ENCODE measurements at places on chromosomes 16 and 17.

- DNase-seq, result no peak
Measured at GRCh38 chr17:27959382-27959709, 66.2 kb upstream of the LYRM9 start.

DNA sequence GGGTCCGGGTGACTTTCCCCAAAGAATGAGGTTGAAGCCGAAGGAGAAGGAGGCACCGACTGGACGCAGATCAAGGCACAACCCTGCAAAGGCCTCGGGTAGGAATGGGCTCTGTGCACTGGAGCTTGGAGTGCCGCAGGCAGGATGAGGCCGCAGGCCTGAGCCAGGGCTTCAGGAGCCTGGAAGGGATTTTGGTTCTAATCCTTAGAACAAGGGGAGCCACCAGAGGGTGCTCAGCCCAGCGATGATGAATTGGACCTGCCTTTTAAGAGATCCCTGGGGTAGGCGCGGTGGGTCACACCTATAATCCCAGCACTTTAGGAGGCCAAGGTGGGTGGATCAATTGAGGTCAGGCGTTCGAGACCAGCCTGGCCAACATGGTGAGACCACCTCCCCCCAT, 8.1 kb downstream of the CIBAR2 start:
- no peak for DNase-seq

DNA sequence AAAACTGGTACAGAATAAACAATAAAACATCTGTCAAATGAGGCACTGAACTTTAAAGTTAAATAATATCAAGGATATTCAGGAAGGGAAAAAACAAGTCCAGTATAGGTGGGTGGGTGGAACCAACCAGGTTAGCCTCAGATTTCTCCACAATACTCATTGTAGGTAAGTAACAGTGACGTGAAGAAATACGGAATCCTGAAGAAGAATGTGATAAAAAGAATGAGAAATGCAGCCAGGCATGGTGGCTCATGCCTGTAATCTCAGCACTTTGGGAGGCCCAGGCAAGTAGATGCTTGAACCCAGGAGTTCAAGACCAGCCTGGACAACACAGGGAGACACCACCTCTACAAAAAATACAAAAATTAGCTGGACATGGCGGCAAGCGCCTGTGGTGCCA, 47.3 kb downstream of the UBE2G1 start:
- no peak for DNase-seq

DNA sequence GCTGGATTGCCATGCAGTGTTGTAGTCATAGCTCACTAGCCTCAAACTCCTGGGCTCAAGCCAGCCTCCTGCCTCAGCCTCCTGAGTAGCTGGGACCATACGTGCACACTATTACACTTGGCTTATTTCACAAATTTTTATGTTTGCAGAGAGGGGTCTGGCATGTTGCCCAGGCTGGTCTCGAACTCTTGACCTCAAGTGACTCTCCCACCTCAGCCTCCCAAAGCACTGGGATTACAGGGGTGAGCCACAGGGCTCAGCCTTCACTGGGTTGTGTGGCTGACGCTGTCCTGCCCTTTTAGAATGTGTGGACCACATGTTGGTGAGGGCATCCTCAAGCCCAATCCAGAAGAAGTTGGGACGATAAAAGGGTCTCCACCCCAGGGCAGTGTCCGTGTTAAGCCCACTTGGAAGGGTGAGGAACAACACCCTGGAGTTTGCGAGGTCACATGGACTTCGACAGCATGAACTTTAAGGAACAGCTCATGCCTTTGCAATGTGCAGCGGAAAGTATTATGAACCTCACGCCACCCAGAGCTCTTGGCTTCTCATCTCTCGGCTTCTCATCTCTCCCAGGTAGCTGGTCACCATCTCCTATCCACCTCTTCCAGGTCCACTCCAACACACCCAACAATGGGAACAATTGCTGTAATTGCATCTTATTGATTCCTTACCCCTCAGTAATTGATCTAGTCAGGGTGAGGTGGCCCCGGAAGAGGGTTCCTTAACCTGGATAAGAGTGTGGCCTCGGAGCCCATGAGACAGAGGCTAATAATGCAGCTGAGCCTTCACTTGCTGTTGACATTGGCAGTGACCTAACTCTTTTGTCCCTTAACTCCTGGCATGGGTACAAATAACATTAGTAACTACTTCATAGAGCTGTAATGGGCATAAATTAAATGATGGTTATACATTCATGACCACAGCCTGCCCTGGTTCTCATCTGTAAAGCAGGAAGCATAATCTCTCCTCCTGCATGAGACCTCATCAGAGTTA, 6.7 kb downstream of the FOXL1 start:
- DNase-seq, result no peak

- no peak for DNase-seq
Measured at GRCh38 chr16:76913046-76913445, 277.9 kb upstream of the MON1B start.

- DNase-seq, result no peak
Measured at GRCh38 chr16:26598061-26598460, 468.7 kb upstream of the C16orf82 start.

GRCh38 chr16:27779641-27780164, 229.8 kb downstream of the KATNIP start:
- DNase-seq, result no peak

GRCh38 chr17:17385491-17385890, 82.3 kb downstream of the NT5M start:
- DNase-seq, result no peak

- DNase-seq, result peak; percentile 57
Measured at GRCh38 chr17:67993153-67993997, 2.9 kb downstream of the C17orf58 start.

GRCh38 chr16:15861996-15862395, 5.2 kb upstream of the MYH11 start:
- DNase-seq, result no peak

DNA sequence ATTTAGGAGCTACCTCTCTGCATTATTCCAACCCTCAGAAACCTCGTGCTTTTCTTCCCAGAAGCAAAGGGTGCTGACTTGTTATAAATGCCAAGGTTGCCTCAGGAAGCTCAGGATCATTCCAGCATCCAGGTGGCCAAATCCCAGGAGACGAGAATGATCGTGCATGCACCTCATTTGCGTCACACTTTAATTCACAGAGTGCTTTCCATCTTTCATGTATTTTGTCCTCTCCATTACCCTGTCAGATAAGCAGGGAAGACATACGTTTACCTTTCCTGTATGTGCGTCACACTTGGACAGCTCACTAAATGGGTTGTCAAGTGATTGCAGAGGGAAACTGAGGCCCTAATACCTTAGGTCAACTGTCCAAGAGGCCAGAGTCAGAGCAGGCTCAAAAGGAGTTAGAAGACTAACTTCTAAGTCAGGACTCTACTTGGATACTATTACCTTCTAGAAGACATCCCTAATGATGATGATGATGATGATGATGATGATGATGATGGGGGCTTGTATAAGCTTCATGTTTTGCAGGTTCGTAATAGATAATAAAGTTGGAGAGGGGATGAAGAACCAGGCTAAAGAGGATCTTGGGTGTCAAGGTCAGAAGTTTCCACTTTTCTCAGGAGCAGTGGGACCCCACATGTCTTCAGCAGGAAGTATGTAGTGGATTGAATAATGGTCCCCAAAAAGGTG, 150.6 kb upstream of the TNRC6C start:
- DNase-seq, result no peak

GRCh38 chr17:40526668-40527067, 25.2 kb upstream of the TNS4 start:
- DNase-seq, result no peak

DNA sequence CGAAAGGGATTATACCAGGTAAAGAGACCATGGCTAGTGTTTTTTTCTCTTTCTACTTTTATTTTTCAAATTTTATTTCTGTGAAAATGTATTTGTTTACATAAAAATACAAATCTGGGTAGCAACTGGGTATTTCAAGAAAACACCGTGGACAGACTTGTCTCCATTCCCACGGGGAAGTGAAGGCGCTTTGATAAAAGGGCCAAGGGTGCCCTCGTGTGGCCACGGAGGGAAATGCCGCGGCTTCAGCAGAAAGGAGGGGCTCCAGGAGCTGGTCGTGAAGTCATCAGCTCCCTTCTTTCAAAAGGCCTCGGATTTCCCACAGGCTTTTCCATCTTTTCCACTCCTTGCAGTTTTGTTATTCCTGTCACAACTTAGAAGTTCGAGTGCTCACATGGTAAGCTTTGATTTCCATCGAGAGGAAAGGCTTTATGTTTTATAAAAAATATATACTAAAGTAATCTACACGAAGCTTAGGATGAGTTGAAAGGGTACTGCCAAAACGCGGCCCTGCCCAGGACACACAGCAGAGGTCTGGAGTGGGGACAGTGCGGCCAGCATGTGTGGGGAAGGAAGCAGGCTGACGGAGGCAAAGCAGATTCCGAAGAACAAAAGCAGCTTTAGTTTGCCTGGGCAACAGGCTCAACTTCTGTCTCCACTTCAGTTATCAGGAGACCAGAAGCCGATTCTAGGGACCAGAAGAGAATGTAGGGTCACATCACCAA, 15.3 kb upstream of the MNT start:
- DNase-seq, result no peak

- no peak for DNase-seq
Measured at GRCh38 chr17:71203953-71204352, 916.9 kb upstream of the SOX9 start.

DNA sequence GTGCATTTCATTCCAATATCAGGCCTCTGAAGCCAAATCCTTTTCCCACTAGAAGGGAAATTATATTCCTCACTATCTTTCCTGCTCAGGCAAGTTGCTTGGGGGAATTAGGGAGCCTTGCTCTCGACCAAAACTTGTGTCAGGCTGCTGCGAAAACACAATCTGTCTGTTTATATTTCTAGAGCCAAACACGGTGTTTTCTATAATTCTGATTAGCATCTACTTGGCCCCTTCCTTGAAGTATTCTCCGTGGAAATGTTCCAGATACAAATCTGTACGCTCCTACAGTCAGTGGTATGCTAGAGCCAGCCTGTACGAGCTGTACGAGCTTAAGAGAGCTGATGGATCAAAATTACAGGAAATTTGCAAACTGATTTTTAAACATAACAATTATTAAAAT, 299.3 kb upstream of the SALL1 start:
- no peak for DNase-seq

DNA sequence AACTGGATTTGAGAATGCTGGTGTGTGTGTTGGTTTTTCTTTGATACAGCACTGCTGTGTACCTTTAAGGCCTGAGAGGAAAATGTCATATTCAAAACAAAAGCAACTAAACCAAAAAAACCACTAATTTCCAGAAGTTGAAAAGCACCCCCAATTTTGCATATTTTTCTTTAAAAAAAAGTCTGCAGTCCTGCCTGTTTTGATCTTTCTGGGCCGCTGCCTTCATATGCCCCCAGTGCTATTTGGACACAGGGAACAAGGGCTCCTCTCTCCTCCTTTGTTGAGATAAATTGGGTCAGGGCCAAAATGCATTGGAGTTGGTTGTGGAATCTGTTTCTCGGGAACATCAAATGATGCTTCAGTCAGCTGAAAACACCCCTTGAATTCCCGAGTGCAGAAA, 26.9 kb downstream of the GPT2 start:
- no peak for DNase-seq

DNA sequence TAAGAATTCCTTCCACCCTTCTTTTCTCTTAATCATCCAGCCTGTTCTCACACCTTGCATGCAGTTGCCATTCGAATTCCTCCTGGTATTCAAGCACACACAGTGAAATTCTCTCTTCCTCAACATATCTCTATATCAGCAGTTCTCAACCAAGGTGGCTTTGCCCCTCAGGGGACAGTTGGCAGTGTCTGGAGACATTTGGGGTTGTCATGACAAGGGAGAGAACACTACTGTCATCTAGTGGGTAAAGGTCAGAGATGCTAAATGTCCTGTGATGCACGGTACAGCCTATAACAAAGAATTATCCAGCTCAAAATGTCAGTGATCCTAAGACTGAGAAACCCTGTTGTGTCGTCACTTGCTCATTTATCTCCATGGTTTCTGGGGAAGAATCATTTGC, 94.8 kb upstream of the CPHXL start:
- no peak for DNase-seq

GRCh38 chr17:37555386-37555785, 53.8 kb downstream of the SYNRG start:
- DNase-seq, result no peak

DNA sequence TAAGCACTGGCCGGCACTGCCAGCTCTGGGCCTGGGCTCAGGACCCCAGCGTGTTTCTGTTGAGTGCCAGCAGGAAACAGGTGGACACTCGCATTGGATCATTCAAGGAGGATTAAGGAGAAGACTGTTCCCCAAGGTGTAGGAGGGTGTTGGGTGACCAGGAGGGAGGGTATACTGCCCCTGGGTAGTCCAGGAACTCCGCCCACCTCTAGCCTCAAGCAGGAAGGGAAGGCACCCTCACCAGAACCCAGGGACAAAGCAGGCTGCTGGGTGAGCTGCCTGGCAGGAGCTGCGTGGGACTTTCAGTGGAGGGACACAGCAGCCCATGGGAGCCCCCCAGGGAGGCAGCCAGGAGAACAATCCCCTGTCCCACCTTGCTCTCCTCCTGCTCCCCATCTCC, 7.7 kb upstream of the RAB37 start:
- no peak for DNase-seq

- no peak for DNase-seq
Measured at GRCh38 chr17:41211845-41212466, 14.5 kb upstream of the KRTAP9-2 start.

DNA sequence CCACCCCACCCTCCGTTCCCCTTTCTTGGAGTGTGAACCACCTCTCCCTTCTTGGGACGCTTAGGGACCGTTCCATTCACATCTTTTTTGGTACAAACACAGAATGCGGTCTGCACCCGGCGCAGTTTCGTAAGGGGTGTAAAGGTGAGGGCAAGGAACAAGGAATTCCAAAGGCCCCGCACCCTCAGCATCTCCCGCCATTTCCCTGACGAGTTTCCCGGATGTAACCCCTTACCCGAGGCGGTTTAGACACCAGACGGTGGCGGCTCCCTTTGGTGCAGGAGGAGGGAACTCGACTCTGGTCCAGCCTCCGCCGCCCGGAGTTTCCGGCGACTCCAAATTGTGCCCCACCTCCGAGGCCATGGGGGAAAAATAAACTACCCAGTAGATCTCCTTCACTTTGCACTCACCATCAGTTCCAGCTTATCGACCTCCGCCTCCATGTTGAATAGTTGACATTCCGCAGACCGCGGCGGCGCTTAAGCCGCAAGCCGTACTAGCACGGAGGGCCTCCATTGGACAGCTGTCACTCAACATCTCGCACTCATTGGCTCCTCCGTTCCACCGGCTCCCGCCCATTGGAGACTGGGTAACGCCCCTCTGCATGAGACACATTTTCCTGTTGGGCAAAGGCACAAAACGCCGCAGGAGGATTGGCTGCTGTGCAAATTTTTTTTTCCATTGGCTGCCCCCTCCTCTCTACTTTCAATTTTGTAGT, at the start of gene SKA2:
SKA2 (minus strand) TSS at position 466 of the 718 bp plus-strand sequence; CDS start at position 443, 23 bp downstream.
- peak; percentile 89 for DNase-seq

GRCh38 chr17:64173646-64174045, 43.7 kb upstream of the ERN1 start:
- no peak for DNase-seq

GRCh38 chr17:82031885-82032627, 578 bp downstream of the RAC3 start:
- no peak for DNase-seq

DNA sequence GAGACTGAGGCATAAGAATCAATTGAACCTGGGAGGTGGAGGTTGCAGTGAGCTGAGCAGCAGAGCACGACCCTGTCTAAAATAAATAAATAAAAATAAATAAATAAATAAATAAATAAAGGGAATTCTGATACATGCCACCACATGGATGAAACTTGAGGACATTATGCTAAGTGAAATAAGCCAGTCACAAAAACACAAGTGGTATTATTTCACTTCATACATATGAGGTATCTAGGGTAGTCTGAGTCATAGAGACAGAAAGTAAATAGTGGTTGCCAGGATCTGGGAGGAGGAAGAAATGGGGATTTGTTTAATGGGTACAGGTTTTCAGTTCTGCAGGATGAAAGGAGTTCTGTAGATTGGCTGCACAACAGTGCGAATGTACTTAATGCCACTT, 16.3 kb downstream of the PIPOX start:
- no peak for DNase-seq
